ENCODE measurements at places on chromosomes 11 and 22.

DNA sequence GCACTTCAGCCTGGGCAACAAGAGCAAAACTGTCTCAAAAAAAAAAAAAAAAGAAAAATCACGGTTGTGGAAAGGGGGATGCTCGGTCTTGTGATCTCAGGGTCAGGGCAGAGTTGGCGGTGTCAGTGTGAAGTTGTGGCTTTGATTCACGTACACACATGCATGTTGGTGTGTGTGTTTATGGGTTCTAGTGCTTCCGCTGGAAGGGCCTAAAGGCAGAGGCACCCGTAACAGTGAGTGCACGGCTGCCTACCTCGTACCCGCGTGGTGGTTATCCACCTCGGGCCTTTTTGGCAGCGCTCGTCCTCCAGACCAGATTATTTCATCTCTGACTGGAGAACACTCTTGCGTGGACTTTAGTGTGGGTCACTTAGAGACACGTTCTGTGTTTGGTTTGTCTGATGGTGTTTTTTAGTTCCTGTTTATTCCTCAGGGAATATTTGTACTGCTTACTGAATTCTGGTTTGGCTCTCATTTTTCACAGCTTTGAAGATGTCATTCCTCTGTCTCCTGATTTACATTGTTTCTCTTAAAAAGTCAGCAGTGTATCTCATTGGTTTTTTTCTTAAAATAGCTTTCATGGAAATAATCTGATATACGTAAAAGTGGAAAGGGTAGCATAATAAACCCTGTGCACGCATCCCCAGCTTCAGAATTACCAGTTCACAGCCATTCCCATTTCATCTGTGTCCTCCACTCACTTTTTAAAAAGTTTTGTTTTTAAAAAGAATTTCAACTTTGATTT lies 15.6 kb downstream of the ZBED4 start:
- no peak for DNase-seq

DNA sequence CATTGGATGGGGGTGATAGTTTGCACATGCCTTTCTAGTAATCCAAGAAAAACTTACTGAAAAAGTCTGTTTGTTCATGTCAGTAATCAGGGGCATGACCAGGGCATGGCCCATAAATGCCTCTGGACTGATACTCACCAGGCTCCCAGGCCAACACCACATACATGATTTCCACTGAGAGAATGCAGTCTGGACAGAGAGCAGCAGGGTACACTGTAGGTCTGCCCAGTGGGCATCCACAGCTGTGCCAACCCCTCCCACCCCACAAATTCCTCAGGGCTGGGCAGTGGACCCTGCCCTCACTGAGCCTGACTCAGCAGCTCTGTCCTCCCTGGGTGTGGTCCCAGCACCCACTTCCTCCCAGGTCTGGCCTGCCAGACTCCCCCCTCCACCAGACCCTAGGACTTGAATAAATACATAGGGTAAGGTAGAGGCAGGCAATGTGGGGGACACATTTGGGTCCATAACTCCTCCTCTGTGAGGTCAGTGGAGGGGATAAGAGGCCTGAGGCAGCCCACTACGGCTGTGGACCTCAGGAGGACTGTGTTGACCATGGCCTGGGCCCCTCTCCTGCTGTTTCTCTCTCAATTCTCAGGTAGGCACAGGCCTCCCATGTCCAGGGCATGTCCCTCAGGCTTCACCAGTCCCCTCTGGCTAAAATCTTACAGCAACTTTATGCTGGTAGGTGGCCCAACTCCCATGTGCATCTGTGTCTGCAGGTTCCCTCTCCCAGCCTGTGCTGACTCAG lies 92.2 kb upstream of the TOP3B start:
- DNase-seq = no peak

GRCh38 chr22:30186510-30186909 lies 60.0 kb downstream of the LIF start:
- no peak for DNase-seq

DNA sequence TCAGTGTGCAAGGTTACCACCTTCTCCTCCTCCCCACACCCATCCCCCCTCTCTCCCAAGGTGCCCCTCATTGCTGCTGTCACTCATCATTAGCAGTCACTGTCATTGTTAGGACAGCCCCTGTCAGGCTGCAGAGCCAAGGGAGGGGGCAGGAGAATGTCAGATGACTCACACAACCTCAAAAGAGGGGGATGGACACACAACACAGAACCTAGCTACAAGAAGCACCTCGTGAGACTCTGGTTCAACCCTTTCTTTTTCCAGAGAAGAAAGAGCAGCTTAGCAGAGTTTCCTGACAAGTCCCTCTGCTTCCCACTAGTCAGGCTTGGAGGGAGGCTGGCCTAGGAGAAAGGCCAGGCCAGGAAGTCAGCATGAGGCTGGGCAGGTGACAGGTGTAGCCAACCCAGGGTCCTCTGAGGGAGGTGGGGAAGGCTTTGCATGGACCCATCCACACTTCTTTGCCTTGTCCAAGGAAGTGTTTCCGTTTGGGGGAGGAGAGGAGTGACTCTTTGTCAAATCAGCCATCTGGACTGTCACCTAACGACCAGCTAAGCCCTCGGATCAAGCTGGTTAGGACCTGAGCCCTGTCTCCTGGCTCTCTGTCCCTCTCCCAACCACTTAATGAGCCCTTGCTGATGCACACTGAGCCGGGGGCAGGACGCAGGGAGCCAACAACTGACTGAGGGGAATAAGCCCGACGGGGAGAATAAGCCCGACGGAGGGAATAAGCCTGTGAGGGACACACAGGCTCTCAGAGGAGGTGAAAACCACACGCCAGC lies 18.3 kb downstream of the ADORA2A start:
- no peak for DNase-seq

GRCh38 chr11:117818041-117818873 lies 6.3 kb downstream of the FXYD2 start:
- DNase-seq = peak; percentile 35

DNA sequence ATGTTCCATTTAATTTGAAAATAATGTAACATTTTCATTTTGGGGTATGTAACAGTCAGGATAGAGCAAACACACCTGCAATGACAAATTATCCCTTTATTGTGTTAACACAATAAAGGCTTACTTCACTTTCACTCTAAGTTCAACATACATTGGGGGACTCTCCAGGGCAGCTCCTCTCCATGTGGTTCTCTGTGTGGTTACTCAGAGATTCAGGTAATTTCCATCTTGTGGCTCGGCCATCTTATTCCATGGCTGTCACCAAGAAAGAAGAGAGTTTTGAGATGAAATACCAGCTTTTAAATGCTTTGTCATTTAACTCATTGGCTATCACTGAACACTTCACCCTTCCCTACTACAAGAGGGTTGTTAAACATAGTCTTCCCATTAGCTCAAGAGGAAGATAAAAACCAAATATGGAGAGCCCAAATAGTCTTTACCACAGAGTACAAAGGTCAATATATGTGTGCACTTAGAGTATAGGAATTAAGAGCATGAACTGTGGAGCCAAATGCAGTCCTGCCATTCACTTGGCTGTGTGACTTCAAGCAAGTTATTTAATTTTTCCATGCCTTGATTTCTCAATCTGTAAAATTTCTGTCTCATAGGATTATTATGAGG lies 10.6 kb upstream of the TPH1 start:
- DNase-seq = no peak

DNA sequence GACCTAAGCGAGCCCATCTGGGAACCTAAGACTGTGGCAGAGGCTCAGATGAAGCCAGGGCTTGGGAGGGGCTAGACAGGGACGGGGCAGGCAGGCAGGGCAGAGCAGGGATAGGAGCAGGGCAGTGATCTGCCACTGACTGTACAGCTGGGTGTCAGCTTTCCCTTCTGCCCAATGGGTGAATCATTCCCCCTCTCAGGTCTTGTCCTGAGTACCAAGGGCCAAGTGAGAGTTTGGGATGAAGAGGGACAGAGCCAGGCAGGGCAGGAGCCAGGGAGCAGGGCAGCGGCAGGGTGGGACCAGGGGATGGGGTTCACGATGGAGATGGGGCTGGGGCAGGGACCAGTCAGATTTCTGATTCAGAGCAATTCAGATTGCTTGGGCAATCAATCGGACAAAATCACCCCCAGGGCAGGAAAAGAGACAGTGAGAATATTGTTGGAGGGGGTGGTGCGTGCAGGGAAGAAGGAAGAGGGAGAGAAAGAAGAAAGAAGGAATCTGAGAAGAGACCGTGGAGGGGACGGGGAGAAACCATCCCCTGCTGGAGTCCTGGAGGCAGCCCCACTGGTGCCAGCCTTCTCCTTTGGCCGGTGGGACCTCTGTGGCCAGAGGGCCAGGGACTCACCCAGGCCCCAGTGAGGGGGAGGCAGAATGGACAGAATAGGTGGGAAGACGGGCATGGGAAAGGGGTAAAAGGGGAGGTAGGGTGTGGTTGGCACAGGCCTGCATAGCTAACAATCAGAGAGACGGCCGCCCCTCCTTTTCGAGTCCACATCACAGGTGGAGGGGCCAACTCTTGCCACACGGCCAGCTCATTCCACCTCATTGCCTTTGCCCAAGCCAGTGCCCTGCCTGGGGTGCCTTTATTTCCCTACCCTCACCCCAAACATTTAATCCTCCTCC lies 47.2 kb downstream of the CYTH4 start:
- no peak for DNase-seq

- peak; percentile 33 for DNase-seq
Observed at GRCh38 chr11:14500181-14500651, 605 bp upstream of the COPB1 start.

- no peak for DNase-seq
Observed at GRCh38 chr11:69919659-69920344, 100.6 kb upstream of the FGF3 start.

- DNase-seq = peak; percentile 20
Observed at GRCh38 chr11:69558519-69558941, 77.1 kb downstream of the LINC01488 start.

DNA sequence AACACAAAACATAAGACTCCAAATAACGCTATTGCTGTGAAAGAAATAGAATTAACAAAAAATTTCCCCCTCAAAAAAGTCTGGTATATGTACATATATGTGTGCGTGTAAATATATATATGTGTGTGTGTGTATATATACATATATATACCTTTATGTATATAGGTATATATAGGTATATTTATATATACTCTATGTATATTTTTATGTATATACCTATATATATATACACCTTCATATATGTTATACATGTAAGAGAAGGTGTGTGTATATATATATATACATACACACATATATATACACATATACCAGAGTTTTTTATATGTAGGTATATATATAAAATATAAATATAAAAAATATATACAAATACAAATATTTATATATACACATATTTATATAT lies 199.2 kb downstream of the RAB38 start:
- DNase-seq = no peak

GRCh38 chr22:48138427-48138826 lies 1376.0 kb downstream of the TBC1D22A start:
- DNase-seq = no peak

GRCh38 chr11:27354359-27354965 lies 8.6 kb downstream of the CCDC34 start:
- no peak for DNase-seq

Measured in activated CD4-positive, alpha-beta T cell treated with anti-CD3 and anti-CD28 coated beads, Interleukin-2, amount 50 U/mL, for 24 hours (primary cell).